Right lung (tissue), 10 donors: ENCODE measurements at places on chromosomes 5 and 9. TPM values are rescaled to one million over a fixed set of nuclear protein-coding genes. Genes with fewer than 3 reads are reported as not detected.

GRCh38 chr9:125532812-125533594 lies 174.0 kb downstream of the MAPKAP1 start:
- DNase-seq: no peak

Gene ORM2
- polyA plus RNA-seq: 1.4 TPM

Gene HAVCR2
- 2.9 TPM for polyA plus RNA-seq

Gene MLLT3
- 39.2 TPM for polyA plus RNA-seq

DNA sequence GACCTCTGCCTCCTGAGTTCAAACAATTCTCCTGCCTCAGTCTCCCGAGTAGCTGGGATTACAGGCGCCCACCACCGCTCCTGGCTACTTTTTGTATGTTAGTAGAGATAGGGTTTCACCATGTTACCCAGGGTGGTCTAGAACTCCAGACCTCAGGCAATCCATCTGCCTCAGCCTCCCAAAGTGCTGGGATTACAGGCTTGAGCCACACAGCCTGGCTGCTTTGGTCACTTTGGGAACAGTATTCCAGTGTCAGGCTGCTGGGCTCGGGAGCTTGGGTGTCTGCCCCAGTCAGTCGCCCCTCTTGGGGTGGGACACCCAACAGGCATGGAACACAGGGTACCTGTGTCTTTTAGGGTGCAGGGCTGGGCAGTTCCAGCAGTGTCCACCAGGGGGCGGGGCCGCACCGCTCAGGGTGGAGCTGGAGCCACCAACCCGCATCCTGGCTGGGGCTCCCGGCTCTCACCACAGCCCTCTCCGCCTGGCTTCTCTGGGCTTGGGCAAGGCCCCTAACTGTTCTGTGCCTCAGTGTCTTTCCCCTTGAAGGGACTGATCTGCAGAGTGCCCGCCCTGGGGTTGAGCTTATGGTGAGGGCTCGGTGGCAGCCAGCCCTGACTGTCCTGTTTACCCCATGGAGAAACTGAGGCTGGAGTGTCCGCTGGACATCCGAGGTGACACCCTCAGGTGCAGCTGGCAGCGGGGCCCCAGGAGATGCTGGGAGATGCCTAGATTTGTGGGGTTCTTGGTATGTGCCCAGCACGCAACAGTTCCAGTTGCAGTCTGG lies 6.4 kb upstream of the RNU6ATAC start:
- no peak for DNase-seq

Gene FBXO38
- 55.7 TPM for polyA plus RNA-seq

GRCh38 chr5:114581136-114581535 lies 219.3 kb downstream of the KCNN2 start:
- peak; percentile 2 for DNase-seq

DNA sequence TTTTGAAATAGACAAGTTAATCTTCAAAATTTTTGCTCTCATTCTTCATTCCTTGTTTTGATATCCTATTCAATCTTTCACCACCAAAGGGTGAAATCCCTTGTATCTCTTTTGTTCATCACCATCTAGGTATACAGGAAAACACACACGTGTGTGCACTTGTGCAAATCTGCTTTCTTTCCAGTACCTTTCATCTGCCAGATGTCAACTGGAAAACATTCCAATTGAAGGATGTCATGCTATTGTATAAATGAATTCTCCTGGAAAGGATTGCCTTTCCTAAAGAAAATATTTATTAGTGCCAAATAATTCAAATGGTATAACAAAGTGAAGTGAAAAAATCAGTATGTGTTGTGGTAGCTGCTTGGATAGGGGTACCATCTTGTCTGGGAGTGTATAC lies 123.7 kb downstream of the RANBP17 start:
- DNase-seq: no peak

DNA sequence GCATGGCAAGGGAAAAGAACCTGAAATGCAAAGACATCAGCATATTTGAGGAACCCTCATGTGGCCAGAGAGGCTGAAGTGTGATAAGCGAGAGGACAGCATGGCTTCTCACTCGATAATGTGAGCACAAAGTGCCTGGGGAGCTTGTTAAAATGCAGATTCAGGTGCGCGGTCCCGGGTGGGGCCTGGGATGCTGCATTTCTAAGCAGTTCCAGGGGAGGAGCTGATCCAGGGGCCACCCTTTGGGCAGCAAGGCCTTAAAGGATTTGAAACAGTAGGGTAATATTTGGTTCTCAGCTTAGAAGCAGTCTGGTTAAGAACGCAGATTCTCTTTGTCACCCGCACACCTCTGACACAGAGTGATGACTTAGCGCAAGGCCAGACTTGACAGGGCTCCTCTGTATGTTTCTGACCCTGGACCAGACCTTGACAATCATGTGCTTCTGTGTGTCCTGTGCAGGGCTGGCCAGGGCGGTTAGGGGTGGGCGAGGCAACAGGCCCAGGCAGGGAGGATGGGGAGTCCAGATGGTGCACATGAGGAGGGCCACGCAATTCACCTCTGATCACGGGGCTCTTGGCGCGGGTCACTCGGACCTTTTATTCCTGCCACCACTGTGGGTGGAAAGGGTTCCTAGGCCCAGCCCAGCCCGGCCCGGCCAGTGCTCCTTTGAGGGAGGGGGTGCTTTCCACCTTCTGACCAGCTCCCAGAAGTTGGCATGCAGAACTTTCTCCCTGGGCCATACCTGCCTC lies 62.8 kb upstream of the TBC1D2 start:
- no peak for DNase-seq

DNA sequence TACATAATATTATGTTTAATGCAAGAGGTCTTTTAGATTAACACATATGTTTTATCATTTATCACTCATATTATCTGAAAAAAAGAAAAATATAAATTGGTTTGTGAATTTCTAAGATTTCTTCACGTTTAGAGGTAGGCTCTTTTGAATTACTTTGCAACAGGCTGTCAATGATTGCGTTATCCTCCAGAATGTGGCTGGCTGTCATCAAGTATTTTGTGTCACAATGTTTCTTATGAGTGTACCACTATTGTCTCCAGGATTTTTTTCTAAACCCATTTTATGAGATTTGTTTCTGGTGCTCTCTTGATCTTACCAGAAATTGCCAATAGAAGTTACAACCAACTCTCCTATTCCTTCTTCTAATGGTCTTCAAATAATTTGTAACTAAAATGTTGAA lies 307.9 kb downstream of the DMAC1 start:
- DNase-seq: no peak

DNA sequence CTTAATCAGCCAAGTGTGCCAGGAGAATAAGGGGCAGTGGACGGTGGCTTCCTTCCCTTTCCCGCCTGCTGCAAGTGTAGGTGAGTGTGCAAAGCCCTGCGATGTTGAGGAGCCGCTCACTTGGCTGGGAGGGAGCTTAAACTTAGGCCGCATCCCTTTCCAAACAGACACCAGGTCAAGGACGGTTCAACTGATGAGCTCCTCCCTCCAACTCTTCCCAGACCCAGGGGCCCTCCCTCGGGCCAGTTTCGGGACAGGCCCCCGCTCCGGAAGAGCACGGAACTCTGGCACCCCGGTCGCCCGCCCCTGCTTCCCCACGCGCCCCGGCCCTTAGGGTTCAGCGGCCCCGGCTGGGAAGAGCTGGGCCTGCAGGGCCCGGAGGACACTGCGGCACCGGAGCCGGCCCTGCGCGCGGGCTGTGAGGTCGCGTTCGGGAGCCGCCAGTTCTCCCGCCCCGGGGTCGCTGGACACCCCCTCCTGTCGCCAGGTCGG lies 481 bp downstream of the MRPL36 start:
- DNase-seq: no peak

GRCh38 chr5:6700074-6700684 lies 13.1 kb upstream of the TENT4A start:
- DNase-seq: no peak

Gene PCDHA1
- 0.10 TPM for polyA plus RNA-seq

Gene GRAMD2B
- polyA plus RNA-seq: 10.2 TPM

DNA sequence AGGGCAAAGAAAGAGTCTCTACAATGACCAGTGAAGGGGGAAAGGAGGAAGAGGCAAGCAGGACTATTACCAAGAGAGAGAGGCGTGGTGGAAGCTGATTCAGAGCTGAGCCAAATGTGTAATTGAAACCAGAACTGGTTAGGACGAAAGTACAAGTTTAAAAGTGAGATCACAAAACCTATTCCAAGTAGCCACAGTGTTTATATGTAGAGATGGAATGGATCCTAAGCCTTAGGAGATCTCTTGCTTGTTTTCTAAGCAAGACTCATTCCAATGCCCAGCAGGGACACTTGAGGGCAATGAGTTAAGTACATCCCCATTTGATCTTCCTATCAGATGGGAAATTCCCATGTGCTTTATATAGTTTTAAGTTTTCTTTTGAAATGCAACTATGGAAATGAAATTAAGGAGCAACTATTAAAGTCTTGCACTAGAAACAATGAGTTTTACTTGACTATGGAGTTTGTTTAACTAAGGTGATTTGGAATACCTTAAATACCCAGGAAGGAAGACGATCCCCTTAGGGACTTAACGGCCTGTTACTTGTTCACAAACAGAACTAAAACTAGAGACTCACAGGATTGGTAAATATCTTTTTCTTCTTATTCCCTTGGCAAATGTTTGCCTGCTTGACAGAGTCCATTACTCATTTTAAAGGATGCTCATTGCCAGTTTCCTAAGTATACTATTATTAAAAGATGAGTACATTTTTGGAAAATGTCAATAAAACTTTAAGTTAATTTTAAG lies 51.1 kb upstream of the SNX2 start:
- DNase-seq: no peak

- no peak for DNase-seq
These were observed 250.5 kb downstream of the FANCC start for GRCh38 chr9:95067057-95067456.

Gene OCLN
- polyA plus RNA-seq: 44.8 TPM

Gene RGS7BP
- polyA plus RNA-seq: 29.7 TPM
